ENCODE measurements at places on chromosomes 7 and 10.
A peak's percentile ranks its signal among the peaks of the same experiment; 100 is the strongest.

DNA sequence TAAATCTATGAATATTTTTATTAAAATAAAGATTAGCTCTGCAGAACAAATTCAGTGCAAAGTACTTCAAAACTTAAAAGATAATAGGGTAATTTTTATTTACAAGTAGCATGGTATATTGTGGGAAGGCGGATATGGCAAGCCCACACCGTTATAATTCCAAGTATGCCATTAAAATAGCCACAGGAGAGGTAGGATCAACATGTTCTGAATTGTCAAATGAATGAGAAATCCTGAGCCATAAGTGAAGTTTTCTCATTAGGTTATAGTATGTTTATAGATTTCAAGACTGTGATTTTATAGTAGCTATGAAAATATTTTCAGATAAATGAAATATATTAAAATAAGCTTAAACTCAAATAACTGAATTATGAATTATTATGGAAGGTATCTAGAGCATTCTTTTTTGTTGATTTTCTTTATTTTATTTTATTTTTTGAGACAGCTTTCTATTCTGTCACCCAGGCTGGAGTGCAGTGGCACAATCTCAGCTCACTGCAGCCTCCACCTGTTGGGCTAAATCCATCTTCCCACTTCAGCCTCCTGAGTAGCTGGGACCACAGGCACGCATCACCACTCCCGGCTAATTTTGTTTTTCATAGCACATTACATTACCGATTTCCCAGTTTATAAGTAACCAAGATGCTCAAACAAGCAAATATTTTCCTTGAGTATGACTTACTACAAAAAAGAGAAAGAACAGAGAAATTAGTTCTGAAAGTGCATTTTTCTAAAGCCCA is 956.6 kb downstream of the GATA3 start:
- no peak for DNase-seq

- DNase-seq = no peak
Observed at GRCh38 chr7:142790555-142790954, 19.8 kb downstream of the PRSS2 start.

GRCh38 chr7:54615537-54615936 is 73.4 kb downstream of the VSTM2A start:
- DNase-seq = no peak

- DNase-seq = no peak
Observed at GRCh38 chr10:112677689-112678088, 230.7 kb downstream of the VTI1A start.

DNA sequence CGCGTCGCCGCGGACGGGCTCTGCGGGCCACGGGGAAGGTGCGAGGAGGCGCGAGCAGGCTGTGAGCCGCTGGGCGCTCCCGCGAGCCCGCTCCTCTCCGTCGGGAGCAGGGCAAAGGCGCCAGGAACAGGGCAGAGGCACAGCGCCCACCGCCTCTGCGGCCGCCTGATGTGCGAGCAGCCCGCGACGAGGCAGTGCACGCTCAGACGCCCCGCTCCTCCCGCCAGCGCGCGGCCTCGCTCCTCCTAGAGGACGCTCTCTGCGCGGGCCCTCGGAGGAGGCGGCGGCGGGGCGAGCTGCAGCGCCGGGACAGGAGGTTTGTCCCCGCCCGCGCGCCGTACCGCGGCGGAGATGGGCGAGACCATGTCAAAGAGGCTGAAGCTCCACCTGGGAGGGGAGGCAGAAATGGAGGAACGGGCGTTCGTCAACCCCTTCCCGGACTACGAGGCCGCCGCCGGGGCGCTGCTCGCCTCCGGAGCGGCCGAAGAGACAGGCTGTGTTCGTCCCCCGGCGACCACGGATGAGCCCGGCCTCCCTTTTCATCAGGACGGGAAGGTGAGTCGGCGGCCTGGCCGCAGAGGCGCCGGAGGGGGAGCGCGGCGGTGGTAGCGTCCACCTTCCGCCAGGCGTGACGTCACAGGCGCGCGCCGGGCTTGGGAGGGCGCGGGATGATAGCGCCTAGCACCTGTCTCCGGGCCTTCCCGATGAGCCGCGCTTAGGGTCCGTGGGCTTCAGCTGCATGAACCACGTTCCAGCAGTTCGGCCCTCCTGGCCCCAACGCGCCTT is 731 bp downstream of the LANCL2 start:
- DNase-seq = peak; percentile 98

GRCh38 chr10:114566064-114566463 is 92.0 kb downstream of the ABLIM1 start:
- no peak for DNase-seq
